ENCODE measurements at places on chromosomes 7 and 10.

DNA sequence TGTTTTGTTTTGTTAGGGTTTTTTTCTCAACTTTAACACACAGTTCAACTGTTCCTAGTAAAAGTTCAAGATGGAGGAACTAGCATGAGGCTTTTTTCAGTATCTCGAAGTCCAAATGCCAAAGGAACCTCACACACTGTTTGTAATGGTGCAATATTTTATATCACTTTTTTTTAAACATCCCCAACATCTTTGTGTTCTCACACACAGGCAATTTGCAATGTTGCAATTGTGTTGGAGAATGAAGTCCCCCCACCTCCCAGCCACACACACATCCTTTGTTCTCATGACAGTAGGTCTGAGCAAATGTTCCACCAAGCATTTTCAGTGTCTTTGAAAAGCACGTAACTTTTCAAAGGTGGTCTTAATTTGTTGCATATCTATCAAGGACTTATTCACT lies 120.9 kb downstream of the TWIST1 start:
- no peak for DNase-seq

GRCh38 chr7:14698239-14698638 lies 204.3 kb downstream of the DGKB start:
- no peak for DNase-seq

- no peak for DNase-seq
These were observed 149.3 kb upstream of the SHH start for GRCh38 chr7:155961241-155962190.

GRCh38 chr7:138458576-138459412 lies 1.3 kb upstream of the TRIM24 start:
- no peak for DNase-seq

- peak; percentile 73 for DNase-seq
These were observed 99.5 kb downstream of the CAMK1D start for GRCh38 chr10:12448729-12449391.

DNA sequence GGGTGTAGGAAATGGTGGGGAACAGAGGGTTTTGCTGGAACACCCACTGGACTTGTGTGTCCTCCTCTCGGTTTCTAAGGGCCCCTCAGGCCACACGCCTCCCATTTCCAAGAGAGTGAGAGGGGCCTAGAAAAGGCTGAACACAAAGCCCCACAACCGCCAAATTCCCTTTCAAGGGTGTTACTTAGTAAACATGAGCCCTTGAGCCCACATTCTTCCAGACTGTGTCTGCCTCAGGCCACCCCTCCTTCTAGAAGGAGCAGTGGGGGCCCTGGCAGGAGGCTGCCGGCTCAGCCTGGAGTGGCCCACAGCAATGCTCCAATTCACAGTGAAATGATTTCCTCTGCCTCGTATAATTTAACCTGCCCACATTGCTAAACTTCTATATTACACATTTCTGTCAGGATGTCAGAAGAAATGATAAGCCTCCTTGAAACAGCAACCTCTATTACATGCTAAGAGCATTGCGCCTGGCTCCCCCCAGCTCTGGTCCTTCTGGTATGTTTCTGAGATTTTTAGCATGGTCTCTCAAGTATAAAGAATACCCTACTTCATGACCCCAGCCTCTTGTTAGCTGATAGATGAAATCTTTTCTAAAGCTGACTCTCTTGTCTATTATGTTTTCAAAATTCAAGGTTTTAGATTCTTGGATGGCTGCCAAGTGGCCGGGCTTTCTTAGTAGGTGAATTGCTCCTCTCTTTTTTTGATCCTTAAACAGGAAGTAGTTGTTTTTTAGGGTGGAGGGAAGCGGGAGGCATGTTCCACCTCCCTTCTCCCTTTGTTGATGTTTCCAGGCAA lies 673.9 kb upstream of the GALNT17 start:
- DNase-seq: no peak

- DNase-seq: no peak
These were observed 32.6 kb downstream of the CDH23 start for GRCh38 chr10:71429304-71429703.

GRCh38 chr10:123275136-123275564 lies 120.9 kb downstream of the BUB3 start:
- DNase-seq: no peak

- no peak for DNase-seq
These were observed 163.0 kb downstream of the FGFR2 start for GRCh38 chr10:121435099-121435875.

GRCh38 chr10:774223-774622 lies 84.8 kb upstream of the DIP2C start:
- DNase-seq: no peak

DNA sequence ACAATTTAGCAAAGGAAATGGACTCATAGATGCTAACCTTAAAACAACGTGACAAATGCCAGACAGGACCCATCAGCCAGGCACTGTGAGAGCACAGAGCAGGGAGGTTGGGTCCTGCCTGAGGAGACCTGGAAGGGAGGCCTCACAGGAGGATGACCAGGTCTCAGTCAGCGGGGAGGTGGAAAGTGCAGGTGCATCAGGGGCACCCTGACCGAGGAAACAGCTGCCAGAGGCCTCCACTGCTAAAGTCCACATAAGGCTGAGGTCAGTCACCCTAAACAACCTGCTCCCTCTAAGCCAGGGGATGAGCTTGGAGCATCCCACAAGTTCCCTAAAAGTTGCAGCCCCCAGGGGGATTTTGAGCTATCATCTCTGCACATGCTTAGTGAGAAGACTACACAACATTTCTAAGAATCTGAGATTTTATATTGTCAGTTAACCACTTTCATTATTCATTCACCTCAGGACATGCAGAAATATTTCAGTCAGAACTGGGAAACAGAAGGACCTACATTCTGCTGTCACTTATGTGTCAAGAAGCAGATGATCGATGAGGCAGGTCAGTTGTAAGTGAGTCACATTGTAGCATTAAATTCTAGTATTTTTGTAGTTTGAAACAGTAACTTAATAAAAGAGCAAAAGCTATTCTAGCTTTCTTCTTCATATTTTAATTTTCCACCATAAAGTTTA lies 157.6 kb upstream of the LANCL2 start:
- DNase-seq: no peak

DNA sequence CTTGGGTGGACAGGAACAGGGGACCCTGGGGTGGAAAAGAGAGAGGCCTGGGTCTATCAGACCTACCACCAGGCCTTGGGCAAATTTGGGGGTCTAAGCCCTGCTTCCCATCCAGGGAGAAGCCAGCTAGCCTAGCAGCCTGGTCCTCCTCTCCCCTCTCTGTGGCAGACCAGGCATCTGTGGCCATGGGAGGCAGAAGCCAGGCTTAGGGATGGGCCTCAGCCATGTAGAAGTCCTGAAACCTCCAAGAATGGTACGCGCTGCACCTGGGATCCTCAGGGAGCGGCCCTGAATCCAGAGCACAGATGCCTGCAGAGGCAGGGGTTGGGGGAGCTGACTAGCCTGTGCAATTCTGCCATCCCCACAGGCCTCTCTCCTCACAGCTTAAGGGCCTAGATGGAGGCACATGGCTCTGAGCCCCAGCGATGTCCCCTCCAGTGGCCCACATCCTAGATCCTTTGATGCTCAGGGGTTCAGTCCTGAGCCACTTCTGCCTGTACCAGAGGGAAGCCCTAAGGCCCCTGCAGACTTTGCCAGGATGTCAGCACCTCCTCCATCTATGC lies 21.2 kb downstream of the GRID1 start:
- DNase-seq: no peak

- no peak for DNase-seq
These were observed 27.2 kb upstream of the GPR22 start for GRCh38 chr7:107442678-107443077.

DNA sequence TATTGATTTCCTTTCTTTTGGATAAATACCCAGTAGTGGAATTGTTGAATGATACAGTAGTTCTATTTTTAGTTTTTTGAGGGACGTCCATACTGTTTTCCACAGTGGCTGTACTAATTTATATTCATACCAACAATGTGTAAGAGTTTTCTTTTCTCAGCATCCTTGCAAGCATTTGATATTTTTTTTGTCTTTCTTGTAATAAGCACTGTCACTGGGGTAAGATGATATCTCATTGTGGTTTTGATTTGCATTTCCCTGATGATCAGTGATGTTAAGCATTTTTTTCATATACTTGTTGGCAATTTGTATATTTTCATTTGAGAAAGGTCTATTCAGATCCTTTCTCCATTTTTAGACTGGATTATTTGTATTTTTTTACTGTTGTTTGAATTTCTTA lies 308.7 kb downstream of the PTEN start:
- no peak for DNase-seq

GRCh38 chr10:75858339-75858738 lies 426.9 kb downstream of the LRMDA start:
- DNase-seq: no peak

DNA sequence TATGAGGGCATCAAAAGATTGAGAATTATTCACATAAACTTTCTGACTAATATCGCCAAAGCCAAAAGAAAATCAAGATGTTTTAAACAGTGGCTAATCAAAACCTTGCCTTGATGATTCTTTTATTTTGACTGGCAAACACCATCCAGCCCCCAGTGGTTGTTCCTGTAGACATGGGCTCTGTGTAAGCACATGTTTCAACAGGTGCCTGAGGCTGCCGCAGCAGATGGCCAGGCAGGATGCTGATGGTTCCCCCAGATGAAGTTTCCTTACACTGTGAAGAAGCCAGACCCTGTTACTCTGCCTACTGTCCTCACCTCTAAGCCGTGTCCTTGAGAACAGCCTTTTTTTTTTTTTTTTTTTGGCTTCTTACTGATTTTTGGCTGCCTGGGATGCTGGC lies 146.5 kb downstream of the RAB11FIP2 start:
- DNase-seq: no peak

- no peak for DNase-seq
These were observed 183.9 kb downstream of the HECW1 start for GRCh38 chr7:43296306-43296705.

Data from MM.1S (cell line).